ENCODE measurements at places on chromosomes 16 and 17.
A peak's percentile ranks its signal among the peaks of the same experiment; 100 is the strongest.

DNA sequence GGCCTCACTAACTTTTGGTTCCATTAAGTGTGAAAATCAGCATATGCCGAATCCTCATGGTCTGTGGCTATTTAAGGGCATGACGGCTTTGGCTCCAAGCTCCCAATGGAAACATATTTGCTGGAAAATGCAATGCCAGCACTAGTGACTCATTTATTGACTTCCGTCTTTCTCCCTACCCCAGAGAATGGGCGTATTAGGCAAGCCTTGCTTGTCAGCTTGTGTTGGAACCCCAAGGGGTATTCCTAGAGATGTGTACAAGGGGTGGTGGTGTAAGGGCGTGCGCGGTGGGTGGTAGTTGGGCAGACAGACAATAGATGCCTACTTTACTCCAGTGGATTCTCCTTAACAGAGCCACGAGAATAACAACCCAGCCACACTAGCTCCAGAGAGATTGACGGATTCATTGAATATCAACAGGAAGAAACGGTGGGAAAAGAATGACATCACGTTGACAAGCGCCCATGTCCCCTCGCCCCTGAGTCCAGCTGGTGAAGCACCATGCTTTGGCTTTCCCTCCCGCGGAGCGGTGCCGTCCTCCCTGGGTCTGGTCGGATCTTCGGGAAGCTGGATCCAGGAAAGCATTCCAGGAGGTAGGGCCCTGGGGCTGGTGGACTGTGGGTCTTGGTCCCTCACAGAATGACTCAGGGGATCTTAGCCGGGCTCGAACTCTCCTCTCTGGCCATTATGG lies 10.3 kb downstream of the CD300LB start:
- DNase-seq, result no peak

- DNase-seq, result peak; percentile 96
These were observed 32.1 kb upstream of the FBXW10B start for GRCh38 chr17:15651583-15652110.

DNA sequence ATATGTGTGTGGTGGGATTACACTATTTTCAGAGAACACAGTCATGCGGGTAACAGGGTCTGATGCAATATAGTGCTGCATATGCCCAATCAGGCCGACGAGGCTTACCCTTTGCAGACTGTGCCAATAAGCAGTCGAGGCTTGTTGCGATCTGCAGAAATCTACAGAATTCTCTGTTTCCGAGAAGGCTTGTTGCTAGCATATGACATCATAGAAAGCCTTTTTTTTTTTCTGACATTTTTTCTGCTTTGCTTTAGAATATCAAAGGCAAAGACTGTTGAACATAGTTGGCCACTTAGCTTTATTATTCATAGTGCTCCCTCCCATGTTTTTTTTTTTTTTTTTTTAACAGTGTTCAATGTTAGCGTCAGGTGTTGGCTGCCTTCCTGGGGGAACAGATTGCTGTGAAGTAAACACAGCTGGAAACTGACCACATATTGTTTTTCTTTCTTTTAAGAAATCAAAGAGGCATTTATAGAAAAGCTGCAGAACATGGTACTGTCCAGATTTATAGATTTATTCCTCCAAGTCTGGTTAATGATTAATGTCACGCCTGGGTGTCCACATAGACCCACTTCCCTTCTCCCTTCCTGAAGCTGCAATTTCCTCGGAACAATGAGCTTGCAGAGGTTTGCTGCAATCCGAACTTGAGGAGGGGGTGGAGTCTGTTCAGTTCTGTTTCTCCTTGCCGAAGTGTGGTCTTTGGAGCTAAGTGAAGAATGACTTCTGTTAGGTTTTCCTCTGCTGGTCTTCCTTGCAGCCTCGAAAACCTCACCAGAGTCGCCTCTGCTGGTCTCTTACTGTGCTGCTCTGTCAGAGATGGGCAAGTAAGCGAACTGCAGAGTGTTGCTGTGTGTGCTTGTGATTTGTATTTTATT lies 87.3 kb downstream of the MAP2K6 start:
- peak; percentile 9 for DNase-seq

DNA sequence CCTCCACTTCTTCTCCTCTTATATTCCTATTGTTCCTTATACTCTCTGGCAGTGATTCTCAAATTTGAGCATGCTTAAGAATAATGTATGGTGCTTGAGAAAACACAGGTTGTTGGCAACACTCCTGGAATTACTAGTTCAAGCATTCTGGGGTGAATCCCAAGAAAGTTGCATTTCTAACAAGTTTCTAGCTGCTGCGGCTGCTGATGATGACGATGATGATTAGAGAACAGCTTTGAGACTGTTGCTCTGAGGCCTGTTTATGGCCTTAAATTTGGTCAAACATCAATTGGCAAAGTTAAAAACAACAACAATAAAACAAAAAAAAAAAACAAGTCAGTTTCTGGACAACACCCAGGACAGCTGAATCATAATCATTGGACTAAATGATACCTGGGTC lies 961.9 kb downstream of the CDH11 start:
- no peak for DNase-seq

DNA sequence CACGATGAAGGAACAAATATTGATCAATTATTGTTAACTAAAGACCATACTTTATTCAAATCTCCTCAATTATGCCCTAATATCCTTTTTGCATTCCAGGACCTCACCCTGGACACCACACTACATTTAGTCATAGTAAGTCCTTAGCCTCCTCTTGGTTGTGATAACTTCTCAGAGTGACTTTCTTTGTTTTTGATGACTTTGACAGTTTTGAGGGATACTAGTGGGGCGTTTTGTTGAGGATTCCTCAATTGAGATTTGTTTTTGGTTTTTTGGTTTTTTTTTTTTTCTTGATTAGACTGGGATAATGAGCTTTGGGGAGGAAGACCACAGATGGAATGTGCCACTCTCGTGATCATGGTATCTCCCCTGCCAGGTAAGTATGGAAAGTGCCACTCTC lies 105.5 kb downstream of the SOX9 start:
- no peak for DNase-seq

DNA sequence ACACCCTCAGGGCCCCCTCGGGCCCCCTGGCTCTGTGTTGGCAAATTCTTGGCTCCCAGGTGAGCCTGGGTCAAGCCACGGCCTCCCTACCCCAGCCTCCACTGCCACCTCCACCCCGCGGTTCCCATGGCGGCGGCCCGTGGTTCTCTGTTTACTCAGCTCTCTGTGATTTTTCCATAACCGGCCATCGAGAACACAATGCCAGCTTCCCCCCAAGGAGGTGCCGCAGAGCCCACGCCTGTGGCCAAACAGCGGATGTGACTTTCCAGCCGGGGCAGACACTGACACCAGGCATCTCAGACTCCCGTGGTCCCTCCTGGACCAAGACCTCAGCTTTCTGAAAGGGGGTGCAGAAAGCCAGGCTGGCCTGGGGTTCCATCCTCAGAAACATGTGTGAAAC lies 21.6 kb upstream of the ATP2A3 start:
- DNase-seq, result no peak

DNA sequence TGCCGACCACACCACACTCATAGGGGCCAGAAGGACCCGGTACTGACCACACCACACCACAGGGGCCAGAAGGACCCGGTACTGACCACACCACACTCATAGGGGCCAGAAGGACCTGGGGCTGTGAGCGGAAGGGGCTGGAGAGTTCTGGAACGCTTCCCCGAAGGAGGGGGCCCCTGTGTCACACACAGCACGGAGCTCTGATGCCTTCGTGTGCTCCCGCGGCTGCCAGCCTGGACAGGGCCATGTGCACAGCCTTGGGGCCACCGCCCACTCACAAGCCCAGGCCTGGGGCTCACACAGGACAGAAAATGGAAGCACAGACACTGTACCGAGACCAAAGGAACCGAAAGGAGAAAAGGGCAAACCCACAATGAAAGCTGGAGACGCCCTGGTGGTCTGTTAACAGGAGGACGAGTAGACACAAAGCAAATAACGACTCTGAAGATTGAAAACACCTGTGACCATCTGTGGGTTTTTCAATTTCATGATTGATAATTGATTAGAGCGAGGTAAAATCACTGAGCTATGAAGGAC lies 106.5 kb upstream of the METRNL start:
- DNase-seq, result no peak

- no peak for DNase-seq
These were observed 3.8 kb downstream of the ZNF821 start for GRCh38 chr16:71880176-71880575.

GRCh38 chr17:55340176-55340575 lies 75.4 kb downstream of the HLF start:
- DNase-seq, result no peak

- no peak for DNase-seq
These were observed 29.3 kb upstream of the RCVRN start for GRCh38 chr17:9934331-9934730.

- DNase-seq, result peak; percentile 32
These were observed 700 bp downstream of the MFAP4 start for GRCh38 chr17:19386051-19386929.

- DNase-seq, result no peak
These were observed 19.4 kb upstream of the SLC38A10 start for GRCh38 chr17:81314398-81315081.

DNA sequence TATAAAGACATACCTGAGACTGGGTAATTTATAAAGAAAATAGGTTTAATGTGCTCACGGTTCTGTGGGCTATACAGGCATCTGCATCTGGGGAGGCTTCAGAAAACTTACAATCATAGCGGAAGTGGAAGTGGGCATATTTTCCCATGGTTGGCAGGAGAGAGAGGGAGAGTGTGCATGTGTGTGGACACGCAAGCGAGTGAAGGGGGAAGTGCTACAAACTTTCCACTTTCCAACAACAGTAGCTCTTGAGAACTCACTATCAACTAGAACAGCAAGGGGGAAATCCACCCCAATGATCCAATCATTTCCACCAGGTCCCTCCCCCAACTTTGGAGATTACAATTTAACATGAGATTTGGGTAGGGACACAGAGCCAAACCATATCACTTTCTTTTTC lies 11.1 kb downstream of the TAOK1 start:
- no peak for DNase-seq

GRCh38 chr16:28923231-28923587 lies 1.8 kb downstream of the RABEP2 start:
- DNase-seq, result no peak

GRCh38 chr17:57699751-57700219 lies 45.3 kb downstream of the CCDC182 start:
- DNase-seq, result no peak

DNA sequence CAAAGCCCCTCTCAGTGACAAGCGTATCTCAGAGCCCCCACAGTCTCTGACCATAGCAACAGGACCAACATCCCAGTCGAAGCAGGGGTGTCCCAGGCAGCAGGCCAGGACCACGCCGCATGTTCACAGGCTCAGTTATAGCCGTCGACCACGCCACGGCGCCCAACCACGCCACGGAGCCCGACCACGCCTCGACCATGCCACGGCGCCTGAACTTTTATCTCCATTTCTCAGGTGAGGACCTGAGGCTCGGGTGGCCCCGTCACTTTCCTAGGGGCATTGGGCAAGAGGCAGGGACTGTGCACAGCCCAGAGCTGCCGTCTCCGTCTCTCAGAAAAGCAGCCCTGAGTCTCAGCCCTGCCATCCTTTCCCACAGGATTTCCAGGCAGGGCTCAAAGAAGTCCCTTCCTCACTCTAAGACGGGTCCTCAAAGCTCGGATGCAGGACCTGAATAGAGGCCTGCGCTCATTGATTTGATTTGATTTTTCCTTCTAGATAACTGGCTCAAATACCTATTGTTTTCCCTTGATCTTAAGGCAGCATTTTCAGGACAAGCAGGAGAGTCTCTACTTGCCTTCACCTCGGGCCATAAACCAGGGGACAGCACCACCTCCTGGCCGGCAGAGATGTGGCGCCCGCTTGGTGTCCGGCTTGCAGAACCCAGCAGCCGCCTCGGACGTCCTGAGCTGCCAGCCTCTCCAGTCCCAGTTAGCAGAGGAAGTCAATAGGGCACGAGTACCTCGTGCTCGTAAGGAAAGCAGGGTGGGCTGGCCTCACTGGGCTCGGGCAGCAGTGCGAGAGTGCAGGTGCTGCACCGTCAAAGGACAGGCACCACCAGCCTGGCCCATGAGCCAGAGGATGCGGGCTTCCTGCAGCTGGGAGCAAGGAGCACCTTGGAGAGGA lies 38.8 kb downstream of the C16orf95 start:
- DNase-seq, result peak; percentile 50

Measured in amniotic stem cell (primary cell).